ENCODE measurements at places on chromosomes 2 and 18.

DNA sequence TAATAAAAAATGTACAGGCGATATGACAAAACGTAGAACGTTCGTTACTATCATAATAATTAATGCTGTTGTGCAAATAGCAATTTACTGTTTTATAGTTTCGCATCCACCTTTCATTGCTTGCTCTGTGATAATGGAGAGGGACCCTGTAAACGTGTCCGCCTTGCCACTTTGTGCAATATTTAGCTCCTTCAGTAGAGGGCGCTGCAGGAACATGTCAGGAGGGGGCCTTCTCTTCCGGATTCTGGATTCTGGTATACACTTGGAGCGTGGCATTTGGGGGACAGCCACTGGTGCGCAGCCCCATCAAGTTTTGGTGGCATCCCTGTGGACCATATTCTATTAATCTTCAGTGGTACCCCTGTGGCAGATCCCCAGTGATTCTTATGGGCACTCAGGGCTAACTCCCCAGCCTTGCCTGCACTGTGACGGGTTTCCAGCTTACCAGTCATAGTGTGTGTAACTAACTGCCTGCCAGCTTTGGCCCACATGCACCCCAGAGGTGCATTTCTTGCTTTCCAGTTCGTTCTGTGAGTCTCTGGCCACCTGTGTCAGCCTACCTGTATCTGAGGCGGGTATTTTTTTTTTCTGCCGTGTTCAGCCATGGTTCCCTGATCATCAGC, 140.3 kb downstream of the CYRIA start:
- DNase-seq = no peak

DNA sequence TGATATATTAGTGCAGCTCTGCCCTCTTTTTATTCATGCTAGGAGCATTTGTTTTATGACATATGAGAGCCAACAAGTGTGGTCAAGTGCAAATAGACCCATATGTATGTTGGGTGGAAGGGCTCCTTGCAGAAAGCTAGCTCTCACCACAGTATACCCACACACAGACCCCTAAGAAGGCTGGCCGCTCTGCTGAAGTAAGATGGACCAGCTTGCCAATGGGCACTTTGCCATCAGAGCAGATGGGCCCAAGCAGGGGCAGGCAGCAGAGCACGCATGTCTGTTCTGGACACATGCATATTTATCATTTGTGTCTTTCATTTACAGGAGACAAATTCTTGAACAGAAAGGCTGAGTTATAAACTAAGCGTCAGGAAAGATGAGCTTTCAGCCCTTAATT, 187.5 kb upstream of the DTNA start:
- no peak for DNase-seq

GRCh38 chr2:236131073-236131692, 37.0 kb downstream of the GBX2 start:
- no peak for DNase-seq

DNA sequence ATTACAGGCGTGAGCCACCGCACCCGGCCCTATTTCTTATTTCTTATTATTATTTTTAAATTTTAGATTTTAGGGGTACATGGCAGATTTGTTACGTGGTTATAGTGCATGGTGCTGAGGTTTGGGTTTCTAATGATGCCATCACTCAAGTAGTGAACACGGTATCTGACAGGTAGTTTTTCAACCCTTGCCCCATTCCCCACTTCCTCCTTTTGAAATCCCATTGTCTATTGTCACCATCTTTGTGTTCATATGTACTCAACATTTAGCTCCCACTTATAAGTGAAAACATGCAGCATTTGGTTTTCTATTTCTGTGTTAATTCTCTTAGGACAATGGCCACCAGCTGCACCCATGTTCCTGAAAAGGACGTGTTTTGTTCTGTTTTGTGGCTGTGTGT, 39.5 kb downstream of the TGIF1 start:
- no peak for DNase-seq

- no peak for DNase-seq
Observed at GRCh38 chr2:162579169-162579568, 235.2 kb downstream of the GCA start.

DNA sequence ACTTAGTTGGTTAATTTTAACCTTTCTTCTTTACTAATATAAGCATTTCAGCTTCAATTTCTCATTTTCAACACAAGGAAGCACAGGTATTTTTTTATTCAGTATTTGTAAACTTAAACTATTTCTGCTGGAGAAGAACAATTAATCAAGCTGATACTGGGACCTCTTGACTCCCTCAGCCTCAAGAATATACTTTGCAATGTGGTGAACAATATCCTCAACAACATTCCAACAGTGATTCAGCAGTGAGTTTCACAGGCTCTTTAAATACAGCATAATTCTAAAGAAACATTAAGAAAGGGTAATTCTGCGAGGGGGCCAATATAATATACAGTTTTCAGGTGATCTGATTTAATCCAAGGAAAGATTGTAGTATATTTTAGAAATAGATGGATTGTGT, 10.0 kb downstream of the RAPGEF4 start:
- DNase-seq = no peak

- no peak for DNase-seq
Observed at GRCh38 chr2:11398750-11399437, 54.5 kb upstream of the ROCK2 start.

DNA sequence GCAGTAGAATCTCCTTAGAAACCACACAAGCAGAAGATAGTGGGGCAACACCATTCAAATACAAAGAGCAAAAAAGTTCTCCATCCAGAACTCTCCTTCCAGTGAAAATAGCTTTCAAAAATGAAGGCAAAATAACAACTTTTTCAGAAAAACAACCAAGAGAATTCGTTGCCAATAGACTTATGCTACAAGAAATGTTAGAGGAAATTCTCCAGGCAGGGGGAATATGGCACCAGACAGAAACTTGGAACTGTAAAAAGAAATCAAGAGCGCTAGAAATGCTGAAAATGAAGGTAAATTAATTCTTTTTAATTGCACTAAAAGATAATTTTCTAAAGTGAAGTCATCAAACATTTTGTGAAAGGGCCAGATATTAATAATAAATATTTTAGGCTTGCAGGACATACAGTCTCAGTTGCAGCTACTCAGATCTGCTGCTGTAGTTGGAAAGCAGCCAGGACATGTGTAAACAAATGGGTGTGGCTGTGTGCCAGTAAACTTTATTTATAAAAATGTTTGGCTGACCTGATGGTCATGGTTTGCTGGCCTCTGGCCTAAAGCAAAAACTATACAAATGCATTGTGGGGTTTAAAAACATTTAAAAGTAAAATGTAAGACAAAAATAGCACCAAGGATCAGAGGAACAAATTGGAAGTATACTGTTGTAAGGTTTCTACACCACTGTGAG, 73.7 kb upstream of the TGFA start:
- DNase-seq = no peak

GRCh38 chr2:147873859-147874483, 29.1 kb downstream of the ACVR2A start:
- no peak for DNase-seq

Measured in activated CD8-positive, alpha-beta memory T cell treated with anti-CD3 and anti-CD28 coated beads for 1 hour (primary cell).